Urothelium cell line (cell line): ENCODE measurements at places on chromosomes 2 and 18.

- DNase-seq = no peak
These were observed 89.8 kb downstream of the ZNF516 start for GRCh38 chr18:76405280-76405679.

GRCh38 chr2:158405341-158405740, 51.2 kb downstream of the CCDC148 start:
- no peak for DNase-seq

GRCh38 chr2:63047321-63048279, 3.0 kb upstream of the OTX1 start:
- no peak for DNase-seq

GRCh38 chr18:29383311-29384273, 1206.7 kb upstream of the CDH2 start:
- no peak for DNase-seq

GRCh38 chr2:241003369-241003768, 5.0 kb downstream of the SNED1 start:
- no peak for DNase-seq

GRCh38 chr2:86213699-86214502, 14.6 kb downstream of the MRPL35 start:
- DNase-seq = no peak

DNA sequence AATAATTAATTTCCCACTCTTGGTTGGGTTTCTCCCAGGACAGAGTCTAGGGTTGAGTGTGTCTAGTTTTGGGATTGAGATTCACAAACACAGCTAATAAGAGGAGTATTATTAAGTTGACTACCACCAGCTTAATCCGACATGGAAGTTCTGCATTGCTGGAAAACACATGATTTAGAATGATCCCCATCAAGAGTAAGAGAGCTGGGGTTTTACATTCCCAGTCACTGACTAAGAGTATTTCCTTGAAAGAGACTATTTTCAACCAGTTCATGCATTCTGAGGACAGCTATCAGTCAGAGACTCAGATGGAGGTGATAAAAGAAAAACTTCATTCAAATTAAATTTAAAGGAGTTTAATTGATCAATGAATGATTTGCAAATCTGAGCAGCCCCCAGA, 334.6 kb upstream of the LRATD1 start:
- no peak for DNase-seq

- DNase-seq = no peak
These were observed 30.9 kb downstream of the CENPO start for GRCh38 chr2:24824071-24824588.
